ENCODE measurements at places on chromosomes 16 and 17.
A peak's percentile ranks its signal among the peaks of the same experiment; 100 is the strongest.

GRCh38 chr16:79083508-79084299 is 516.8 kb downstream of the MAF start:
- DNase-seq = no peak

GRCh38 chr17:28985950-28986713 is 19.7 kb downstream of the SEZ6 start:
- no peak for DNase-seq

DNA sequence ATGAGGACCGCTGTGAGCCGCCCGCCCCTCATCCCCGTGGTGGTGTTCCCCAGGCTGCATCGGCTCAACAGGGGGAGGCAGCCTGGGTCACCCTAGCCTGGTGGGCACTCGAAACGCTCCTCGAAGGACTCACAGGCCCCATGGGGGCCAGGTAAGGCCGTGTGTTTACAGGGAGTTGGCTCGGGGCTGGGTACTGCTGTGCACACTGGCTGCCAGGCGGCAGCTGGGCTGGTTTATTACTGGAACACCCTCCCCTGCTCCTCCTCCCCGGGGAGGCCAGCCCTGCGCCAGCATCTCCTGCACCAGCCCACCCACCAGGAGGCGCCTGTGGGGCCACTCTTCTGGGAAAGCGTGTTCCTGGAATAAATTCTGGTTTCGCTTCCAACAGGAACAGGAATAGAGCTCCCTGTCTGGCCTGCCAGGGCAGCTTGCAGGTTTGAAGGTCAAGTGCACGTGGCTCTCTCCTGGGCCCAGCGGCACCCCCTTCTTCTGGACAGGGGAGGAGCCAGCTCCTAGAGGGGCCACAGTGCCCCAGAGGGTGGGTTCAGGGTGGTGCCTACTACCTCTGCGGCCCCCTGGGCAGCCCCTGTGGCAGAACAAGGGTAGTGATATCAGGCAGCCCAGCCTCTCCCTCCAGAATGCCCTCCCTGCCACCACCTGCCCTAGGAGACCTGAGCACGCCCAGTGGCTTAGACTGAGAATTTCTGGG is 11.3 kb downstream of the MCRIP1 start:
- DNase-seq = no peak

DNA sequence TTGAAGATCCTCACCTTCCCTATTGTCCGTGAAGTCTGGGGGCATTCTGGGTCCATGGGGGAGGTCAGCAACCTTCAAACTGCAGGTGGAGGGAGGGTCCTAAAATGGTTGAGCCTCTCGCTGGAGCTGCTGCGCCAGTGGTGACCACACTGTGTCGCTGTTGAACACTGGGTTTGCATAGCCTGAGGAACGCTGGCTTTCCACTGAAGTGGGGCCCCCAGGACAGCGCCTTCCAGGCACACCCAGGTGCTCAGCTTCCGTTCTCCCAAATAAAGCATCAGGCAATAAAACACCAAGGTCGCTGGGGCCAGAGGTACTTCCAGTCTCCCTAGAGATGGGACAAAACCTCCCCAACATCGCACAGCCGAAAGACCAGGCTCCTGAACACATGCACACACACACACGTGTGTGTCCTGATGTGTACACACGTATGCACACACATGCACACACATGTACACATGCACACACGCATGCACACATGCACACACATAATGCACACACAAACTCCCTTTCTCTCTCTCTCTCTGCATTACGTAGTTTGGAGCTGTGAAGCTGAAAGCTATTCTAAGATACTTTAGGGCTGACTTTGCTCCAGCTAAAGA is 120.6 kb downstream of the IRF8 start:
- no peak for DNase-seq

DNA sequence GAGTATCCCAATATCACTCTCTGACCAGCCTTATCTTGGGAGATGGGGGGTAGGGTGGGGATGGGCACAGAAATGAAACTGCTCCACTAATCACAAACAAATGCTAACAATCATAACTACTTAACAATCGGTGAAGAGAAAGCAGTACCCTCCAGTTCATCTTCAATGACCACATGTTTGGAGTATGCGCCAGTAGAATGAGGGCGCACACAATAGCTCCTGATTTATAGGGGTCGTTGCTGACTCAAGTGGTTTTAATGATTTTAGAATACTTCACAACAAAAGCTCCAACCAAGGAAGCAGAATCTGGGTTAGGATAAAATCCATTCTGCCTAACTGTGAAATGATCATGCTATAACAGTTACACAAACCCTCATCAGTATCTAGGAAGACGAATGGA is 184.4 kb downstream of the AATF start:
- DNase-seq = no peak

DNA sequence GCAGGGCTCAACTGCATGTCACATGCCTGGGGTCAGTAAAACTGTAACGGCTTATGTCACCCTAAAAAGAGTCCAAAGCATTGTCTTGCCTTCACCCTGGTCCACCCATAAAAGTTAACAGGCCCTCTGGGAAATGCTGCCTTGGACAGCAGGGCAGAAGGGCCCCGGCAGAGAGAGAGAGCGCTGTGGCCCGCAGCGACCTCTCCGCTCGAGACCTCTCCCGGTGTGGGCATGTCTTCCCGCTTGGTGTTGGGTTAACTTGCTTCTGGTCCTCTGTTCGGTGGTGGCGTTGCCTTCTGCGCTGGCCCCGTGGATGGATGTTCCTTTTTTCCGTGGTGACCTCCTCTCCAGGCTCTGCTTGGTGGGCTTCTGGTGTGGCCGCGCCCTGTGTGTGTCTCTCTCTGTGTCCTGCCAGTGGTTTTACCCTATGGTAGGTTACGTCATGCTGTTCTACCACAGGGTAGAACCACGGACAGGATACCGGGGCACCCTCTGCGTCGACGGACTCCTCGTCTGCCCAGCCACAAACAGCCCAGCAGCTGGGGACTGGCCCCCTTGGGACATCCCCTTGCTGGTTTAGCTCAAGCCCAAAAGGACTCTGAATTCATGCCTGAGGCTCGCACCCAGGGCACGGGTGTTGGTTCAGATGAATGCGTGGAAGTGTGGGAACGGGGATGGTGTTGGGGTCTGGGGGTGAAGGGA is 18.3 kb upstream of the CLEC18A start:
- no peak for DNase-seq

DNA sequence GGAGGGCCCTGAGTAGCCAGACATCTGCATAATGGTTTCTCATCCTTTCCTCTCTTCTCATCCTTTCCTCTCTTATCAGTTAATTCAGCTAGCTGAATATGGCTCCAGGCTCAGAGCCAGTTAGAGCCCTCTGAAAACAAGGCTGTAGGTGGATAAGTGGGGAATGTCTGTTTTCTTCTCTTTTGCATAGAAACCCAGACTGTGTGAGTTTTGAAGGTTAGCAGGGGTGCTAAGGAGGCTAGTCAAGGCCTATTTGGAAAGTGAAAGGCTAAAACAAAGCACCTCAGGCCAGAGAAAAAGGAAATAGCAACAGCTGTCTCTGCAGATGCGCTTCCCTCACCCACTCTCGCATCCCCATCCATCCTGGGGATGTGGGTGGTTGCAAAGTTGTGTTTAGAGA is 420.9 kb downstream of the SHISA9 start:
- no peak for DNase-seq

GRCh38 chr17:80058311-80058955 is 22.0 kb downstream of the CCDC40 start:
- no peak for DNase-seq

- no peak for DNase-seq
Observed at GRCh38 chr17:55348749-55349354, 72.8 kb downstream of the MMD start.

GRCh38 chr17:21288571-21289017 is 4.1 kb downstream of the MAP2K3 start:
- DNase-seq = peak; percentile 48

DNA sequence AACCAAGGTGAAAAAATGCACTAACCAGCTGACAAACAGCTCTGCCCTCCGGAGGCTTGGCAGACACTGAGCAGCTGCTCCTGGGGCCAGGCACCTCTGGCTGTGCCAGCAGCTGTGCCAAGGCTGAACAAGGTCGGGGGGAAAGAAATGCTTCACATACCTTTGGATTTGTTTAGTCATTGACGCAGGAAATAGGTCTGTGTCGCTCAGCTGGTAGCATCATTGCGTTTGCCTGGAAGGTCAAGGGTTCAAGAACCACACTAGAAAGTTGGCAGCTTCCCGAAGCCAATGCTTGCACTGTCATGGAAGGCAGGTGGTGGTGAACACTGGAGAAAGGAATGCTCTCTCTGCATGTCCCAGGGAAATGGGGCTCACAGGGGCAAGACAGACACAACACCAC is 63.5 kb downstream of the PCTP start:
- DNase-seq = no peak

DNA sequence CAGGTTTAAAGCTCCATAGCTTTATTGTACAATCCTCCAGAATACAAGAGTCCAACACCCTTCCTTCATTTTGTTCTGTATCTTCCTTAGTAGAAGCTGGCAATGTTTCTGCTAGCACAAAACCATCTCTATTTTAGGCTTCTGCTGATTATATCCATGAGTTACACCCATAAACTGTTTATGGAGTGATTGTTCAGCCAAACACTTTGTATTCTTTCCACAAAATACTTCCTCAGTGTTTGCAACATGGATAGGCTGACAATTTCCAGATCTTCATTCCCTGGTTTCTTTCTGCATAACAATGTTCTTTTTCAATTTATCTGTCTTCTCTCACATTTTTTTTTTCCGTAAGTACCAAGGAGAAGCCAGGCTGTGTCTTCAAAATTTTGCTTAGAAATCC is 839.9 kb upstream of the CDH8 start:
- no peak for DNase-seq

DNA sequence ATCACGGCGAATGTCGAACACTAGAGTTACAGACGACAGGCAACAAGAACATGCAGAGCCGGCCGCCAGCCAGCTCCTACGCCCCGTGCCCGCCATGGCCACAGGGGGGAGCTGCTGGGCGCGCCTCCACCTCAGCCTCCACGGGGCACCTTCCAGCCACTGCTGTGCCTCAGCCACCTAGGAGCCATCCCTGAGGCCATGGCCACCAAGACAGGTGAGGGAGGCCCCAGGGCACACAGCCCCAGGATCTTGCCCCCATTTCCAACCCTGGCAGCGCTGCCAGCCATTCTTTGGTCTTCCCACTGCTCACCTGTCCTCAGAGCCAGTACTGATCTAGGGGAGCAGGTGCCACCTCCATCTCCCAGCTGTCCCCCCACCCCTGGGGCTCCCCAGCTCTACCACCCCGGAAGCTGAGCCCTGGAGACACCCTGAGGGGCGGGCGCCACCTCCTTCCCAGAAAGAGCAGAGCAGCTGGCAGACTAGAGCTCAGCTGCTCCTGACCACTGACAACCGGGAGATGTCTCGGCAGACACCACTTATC is 11.8 kb downstream of the GNPTG start:
- DNase-seq = peak; percentile 68

DNA sequence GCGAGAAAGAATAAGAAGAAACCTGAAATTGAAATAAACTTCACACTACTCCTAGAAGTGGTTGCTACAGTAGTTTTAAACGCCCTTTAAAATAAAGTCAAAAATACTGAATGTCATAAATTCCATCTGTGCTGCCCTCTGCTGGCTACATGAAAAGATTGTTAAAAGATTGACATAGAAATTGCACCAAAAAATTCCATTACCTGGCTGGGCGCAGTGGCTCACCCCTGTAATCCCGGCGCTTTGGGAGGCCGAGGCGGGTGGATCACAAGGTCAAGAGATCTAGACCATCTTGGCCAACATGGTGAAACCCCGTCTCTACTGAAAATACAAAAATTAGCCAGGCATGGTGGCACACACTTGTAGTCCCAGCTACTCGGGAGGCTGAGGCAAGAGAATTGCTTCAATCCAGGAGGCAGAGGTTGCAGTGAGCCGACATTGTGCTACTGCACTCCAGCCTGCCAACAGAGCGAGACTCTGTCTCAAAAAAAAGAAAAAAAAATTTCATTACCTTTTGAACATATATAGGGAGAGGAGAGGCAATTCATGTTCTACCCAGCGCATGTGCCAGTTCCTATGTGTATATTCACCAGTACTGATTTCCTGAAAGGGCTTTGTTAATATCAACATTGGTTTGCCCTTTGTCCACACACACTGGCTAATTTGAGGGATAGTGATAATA is 36.5 kb downstream of the CYTH1 start:
- peak; percentile 56 for DNase-seq

DNA sequence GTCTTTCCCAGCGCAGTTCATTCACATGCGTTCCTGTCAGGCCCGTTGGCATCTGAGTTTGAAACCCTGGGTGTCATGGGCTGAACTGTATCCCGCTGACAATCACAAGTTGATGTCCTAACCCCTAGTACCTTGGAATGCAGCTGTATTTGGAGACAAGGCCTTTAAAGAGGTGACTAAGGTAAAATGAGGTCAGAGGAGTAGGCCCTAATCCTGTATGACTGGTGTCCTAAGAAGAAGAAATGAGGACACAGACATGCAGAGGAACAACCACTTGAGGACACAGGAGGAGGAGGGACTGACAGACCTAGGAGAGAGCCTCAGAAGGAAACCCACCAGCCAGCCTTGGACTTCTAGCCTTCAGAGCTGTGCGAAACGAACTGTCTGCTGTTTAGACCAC is 33.1 kb downstream of the TRPV2 start:
- DNase-seq = no peak

DNA sequence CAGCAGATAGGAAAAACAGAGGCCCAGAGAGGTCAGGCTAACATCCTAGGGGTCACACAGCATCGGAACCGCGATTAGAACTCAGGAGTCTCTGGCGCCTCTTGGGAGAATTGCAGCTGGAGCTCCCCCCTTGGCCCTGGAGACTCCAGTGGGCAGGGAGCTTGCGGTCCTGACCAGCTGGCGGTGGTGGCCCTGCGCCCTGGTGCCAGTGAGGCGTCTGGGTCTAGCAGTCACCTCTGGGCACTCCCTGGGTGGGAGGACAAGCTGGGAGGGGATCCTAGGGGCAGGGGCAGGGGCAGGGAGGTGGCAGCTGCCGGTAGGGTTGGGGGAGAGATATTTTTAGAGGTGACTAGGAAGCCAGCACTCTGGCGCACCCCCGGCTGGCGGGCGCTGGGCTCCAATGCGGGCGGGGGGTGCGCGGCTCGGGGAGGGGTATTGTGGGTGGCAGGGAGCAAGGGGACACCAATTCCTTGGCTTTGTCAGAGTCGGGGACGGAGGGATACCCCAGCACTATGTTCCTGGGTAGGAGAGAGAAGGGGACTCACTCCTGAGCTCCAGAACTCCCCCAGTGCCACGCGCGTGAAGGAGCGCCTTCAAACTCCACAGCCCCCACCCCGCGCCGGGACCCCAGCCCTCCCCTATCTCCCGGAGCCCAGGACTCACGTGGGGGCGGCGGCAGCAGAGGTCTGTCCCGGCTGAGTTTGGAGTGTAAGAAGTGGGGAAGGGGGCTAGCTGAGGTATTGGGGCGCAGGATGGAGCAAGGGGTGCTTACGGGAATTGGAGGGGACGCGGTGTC is 584 bp downstream of the PHOSPHO1 start:
- DNase-seq = no peak

All from CD4-positive, alpha-beta memory T cell (primary cell).